ENCODE measurements at places on chromosomes 6 and 20. TPM values are rescaled to one million over a fixed set of nuclear protein-coding genes. Genes with fewer than 3 reads are reported as not detected.

HLA-A gene
- polyA plus RNA-seq = 211 TPM

SENP6 gene
- polyA plus RNA-seq = 153 TPM

OXT gene
- 1.0 TPM for polyA plus RNA-seq

STX11 gene
- 1.00 TPM for polyA plus RNA-seq
